T-helper 17 cell (primary cell): ENCODE measurements at places on chromosomes 3 and 15.

GRCh38 chr15:73227433-73228056 lies 141.2 kb downstream of the HCN4 start:
- DNase-seq: no peak

GRCh38 chr3:126542340-126543241 lies 16.1 kb downstream of the C3orf22 start:
- no peak for DNase-seq

- no peak for DNase-seq
Measured at GRCh38 chr15:67108122-67108961, 42.9 kb downstream of the SMAD3 start.

GRCh38 chr15:85154061-85154460 lies 172.4 kb downstream of the PDE8A start:
- DNase-seq: no peak

GRCh38 chr3:197417441-197417840 lies 119.0 kb upstream of the DLG1 start:
- DNase-seq: no peak
